Activated CD4-positive, alpha-beta T cell treated with anti-CD3 and anti-CD28 coated beads for 24 hours (primary cell): ENCODE measurements at places on chromosomes 3 and 15.

- DNase-seq, result no peak
Observed at GRCh38 chr3:141218162-141218835, 13.3 kb upstream of the PXYLP1 start.

DNA sequence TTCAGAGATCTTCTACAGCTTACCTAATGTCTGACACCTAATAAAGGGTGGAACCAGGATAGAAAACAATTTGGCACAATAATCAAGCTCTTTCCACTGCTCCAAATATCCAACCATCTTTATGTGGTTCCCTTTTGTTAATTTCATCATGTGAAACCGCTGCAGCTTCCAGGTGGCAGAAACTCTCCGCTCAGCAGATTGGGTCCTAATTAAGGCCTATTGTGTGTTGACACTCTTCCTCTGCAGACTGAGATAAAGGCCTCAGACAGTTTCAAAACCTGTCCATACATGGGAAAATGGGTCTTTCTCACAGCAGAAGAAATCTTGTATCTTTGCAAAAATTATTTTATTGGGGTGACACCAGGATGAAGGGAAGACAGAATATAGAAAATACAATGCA, 1002.4 kb upstream of the SEMA6D start:
- no peak for DNase-seq

GRCh38 chr3:106703524-106703923, 673.7 kb upstream of the CCDC54 start:
- DNase-seq, result no peak

- DNase-seq, result peak; percentile 72
Observed at GRCh38 chr15:89416339-89417183, 79.8 kb downstream of the RHCG start.

- no peak for DNase-seq
Observed at GRCh38 chr15:58462547-58462946, 30.8 kb downstream of the LIPC start.

GRCh38 chr3:185746470-185746869, 78.4 kb downstream of the IGF2BP2 start:
- DNase-seq, result no peak

DNA sequence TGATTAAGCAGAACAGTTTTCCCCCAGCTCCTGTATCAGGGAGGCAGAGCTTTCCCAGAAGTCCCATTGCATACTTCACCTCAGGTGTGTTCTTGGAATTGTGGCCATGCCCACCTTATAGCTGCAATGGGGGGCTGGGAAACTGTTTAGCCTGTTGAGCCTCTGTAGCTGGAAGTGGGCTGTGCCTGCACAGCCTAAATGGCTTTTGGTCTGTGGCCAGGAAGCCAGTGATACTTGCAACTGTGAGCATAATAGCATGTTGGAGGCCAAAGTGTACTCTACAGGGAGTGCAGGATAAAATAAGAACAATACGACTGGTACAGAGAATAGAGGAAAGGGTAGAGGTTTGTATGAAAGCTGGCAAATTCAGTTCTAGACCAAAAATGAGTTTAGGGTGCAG, 248.5 kb downstream of the PTPRG start:
- DNase-seq, result no peak

GRCh38 chr3:158748237-158748828, 16.1 kb upstream of the RARRES1 start:
- no peak for DNase-seq

GRCh38 chr3:196012481-196012880, 69.4 kb downstream of the TFRC start:
- DNase-seq, result no peak

- DNase-seq, result no peak
Observed at GRCh38 chr15:60757831-60758570, 279.1 kb upstream of the ICE2 start.

DNA sequence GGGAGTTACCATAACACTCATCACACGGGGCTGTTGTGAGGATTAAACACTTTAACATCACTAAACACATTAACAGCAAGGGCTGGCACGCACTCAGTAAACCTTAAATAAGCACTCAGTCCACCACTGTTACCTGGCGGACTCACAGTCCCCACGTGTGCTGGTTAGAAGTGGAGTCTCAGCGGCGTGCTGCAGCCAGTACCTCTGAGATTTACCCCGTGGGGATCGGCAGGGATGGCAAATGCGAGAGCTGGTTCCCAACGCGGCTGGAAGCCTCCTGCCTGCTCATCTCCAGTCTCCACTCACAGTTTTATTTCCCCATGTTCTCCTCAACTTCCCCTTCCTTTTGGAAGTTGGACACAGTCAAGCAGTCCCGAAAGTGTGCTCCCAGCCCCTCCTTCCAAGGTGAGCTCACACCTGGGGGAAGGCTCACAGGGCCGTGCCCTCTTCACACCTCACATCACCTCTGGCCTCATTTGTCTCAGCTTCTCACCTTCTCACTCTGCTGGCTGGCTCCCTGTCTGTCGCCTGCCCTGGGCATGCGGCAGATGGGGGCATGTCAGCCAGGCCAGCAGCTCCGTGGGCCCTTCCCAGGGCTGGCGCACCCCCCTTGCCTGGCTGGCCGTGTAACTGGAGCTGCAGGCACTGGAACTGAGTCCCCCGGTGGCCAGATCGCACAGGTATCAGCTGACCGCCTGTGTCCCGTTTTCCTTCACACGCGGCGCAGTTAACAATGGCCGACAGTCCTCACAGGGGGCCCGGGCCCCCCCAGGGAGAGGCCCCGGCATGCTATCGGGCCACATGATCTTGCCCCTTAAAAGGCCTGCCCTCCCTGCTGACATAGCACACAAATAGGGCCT, 87.1 kb downstream of the WNT7A start:
- no peak for DNase-seq
